ENCODE measurements at places on chromosomes 1 and 21. TPM values are rescaled to one million over a fixed set of nuclear protein-coding genes. Genes with fewer than 3 reads are reported as not detected.

Gene SERINC2
- total RNA-seq: 5.2 TPM

Gene CYP4Z1
- not detected for total RNA-seq

Gene CA6
- total RNA-seq: not detected

Gene TMCC2
- total RNA-seq: 1.3 TPM

Gene SPATA17
- total RNA-seq: 1.00 TPM

Gene TRIM17
- total RNA-seq: 0.09 TPM

Gene SH2D1B
- total RNA-seq: not detected

Gene KRTAP11-1
- not detected for total RNA-seq

Gene TIE1
- 0.14 TPM for total RNA-seq

Gene SLC44A5
- 0.09 TPM for total RNA-seq

Gene ADGRB2
- 7.0 TPM for total RNA-seq

Gene SELL
- total RNA-seq: 0.09 TPM

Measured in smooth muscle cell of bladder (primary cell).